ENCODE measurements at places on chromosomes 3 and 15.
A peak's percentile ranks its signal among the peaks of the same experiment; 100 is the strongest.

- no peak for DNase-seq
These were observed 12.1 kb downstream of the OSBPL10 start for GRCh38 chr3:31968927-31969418.

- DNase-seq: no peak
These were observed 435.3 kb downstream of the TUSC7 start for GRCh38 chr3:117144853-117145252.

DNA sequence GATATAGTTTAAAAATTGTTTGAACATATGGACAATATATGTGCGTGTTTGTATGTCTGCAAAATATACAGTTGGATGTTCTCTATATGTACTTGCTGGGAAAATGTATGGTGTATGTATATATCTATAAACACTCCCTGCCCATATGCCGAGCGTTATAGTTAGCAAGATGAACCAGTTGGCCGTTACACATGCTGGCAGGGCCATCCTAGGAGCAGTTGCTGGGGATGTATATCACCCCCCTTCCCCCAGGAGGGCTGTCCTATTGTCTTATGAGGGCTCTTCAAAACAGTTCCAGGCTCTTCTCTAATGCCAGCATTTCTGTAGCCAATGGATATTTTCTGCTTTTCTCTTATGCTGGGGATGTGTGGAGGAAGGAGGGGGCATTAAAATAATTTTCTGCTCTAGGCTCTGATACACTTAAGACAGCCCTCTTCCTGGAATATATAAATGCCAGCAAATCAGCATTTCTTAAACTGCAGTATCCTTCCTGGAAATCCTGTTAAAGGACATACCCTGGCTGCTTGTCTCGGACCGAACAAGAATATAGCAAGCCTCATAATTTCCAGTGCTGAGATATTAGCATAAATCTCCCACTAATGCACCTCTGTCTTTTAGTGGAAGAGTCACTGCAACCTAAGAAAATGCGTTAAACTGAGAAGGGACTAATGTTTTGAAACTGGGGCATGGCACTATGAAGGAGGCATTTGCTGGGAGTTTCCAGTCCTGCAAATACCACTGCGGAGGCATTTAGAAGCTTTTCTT lies 134.4 kb downstream of the MDFIC2 start:
- no peak for DNase-seq

DNA sequence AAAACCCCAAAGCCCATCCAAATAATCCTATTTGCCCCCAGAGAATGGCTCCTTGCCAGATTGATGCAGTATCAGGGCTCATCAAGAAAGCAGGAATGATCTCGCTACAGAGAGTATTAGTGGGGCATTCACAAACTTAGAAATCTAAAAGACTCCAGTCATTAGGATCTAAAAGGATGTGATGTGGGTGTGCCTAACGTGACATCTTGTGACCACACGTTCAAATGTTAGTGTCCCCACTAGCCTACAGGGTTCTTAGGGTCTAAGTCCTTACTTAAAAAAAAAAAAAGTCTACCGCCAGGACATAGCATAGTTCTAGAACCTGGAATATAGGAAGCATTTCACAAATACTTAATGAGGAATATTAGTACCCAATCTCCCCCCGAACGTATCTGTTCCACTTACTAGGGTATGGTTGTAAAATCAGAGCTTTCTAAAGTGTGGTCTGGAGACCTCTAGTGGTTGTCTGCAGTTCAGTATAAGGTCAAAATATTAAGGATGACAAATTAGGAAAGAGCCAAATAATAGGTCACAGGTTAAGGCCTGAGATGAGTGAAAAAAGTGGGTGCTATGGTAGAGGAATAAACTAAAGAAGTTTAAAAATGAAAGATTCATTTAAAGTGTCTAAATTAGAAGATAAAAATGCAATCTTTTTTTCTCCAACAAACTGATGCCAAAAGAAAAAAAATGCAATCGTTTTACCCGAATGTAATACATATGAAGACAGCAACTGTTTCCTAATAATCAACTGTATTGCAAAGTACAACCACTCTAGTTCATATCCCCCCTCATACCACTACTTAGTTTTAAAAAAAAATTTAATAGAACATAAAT lies 4.2 kb upstream of the CHRM5 start:
- peak; percentile 8 for DNase-seq

DNA sequence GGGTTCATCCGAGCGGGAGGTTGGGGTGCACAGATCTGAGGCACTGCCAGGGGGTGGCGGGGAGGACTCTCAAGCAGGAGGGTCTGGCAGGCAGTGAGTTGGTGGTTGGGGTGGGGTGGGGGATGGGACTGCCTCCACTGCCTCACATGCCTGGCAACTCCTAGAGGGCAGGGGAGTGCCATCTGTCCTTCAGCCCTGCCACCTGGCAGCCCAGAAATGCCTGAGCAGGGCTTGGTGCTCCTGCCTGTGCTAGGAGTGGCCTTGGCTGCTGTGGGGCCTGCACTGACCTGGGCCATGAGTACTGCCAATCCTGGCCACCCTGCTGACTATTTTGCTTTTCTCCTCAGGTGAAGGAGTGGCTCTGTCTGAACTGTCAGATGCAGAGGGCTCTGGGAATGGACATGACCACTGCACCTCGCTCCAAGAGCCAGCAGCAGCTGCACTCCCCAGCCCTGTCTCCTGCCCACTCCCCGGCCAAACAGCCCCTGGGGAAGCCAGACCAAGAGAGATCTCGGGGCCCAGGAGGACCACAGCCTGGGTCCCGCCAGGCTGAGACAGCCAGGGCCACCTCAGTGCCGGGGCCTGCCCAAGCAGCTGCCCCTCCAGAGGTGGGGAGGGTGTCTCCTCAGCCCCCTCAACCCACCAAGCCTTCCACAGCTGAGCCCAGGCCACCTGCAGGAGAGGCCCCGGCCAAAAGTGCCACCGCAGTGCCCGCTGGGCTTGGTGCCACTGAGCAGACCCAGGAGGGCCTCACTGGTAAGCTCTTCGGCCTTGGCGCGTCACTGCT lies 32.0 kb upstream of the APEH start:
- no peak for DNase-seq

GRCh38 chr3:193704431-193704830 lies 111.4 kb downstream of the OPA1 start:
- no peak for DNase-seq

GRCh38 chr15:90539789-90540188 lies 10.1 kb downstream of the CRTC3 start:
- DNase-seq: no peak

DNA sequence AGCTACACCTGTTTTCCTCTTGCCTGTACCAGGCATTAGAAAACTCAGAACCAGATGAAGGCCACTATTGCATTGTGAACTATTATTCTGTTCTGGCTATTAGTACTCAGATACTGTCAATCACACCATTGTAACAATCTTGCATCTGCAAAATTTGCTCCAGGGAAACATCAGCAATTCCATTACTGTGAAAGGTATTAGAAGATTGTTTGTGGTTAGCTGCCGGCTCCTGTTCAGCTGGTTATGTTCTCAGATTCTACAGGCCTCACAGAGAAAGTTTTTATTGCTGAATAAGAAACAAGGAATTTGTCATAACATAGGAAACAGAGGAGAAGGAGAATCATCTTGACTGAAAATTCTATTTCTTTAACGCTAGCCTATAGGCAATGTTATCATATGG lies 179.9 kb downstream of the PLOD2 start:
- no peak for DNase-seq

DNA sequence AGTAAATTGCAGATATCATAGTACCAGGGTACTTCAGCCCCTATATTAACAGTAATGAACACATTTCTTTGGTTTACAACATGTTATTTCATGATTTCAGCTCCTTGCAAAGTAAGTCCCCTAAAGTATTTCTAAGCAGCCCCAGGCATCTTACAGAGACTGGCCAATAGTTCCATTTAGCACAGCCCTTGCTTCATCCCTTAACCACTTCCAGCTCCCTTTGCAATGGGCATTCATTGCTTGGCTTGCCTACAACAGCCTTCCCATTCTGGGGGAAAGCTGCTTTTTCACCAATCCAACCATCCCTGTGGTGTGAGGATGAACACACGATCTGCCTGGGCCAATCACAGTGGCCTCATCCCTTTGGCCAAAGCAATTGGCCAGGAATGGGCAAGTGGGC lies 67.2 kb upstream of the XCR1 start:
- no peak for DNase-seq

DNA sequence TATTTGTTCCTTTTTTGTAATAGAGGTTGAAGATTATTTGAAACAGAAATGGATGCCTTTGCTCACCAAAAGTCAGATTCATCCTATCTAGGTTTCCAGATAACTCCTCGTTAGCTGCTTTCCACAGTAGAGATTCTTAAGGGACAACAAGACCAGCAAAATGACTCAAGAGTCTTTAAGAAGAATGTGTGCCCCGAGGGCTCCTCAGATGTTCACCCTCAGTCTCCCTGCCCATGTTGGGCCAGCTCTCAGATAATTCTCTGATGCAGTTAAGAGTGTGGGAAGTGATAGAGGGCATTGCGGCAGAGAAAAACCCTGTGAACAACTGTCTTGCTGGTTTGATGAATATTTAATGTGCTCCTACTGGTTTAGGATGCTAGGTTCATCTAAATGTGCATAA lies 251.1 kb downstream of the PTPRG start:
- no peak for DNase-seq

DNA sequence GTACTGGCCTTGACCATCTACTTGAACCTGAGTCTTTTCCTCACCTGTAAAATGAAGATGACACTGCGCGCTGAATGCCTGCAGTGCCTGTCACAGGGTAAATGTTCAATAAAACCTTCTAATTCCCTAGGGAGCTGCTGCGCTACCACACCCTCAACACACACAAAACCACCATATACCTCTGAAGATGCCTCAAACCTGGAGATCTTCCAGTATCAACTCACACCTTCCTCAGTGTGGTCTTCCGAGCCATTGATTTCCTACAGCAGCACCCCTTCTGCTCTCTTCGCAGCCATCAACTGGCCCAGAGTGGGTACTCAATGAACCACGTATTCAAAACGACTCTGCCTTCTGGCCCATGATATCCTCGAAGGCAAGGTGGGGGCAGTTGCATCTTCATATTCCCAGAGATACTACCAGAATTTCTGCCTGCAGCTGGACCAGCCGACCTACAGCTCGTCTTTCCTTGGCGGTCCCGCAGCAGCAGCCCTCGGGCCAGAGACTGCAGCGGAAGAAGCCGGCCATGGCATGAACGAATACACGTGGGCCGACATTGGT lies 695 bp downstream of the RPL32 start:
- DNase-seq: no peak

DNA sequence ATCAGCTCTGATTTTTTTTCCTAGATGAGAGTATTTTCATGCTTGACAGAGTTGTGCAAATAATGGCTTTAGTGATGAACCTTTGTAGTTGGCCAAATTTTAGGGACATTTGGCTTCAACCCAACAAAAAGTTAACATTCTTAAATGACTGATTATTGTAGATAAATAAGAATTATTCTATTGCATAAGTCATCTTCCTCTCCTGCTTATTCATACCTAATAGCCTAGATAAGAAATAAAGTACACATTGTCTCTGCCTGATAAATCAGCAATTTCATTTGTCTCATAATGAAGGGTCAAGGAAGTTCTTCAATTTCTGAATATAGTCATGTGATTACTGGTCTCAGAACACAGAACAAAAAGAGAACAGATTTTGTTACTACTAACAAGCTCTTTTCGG lies 428.9 kb upstream of the IL12A start:
- DNase-seq: no peak

DNA sequence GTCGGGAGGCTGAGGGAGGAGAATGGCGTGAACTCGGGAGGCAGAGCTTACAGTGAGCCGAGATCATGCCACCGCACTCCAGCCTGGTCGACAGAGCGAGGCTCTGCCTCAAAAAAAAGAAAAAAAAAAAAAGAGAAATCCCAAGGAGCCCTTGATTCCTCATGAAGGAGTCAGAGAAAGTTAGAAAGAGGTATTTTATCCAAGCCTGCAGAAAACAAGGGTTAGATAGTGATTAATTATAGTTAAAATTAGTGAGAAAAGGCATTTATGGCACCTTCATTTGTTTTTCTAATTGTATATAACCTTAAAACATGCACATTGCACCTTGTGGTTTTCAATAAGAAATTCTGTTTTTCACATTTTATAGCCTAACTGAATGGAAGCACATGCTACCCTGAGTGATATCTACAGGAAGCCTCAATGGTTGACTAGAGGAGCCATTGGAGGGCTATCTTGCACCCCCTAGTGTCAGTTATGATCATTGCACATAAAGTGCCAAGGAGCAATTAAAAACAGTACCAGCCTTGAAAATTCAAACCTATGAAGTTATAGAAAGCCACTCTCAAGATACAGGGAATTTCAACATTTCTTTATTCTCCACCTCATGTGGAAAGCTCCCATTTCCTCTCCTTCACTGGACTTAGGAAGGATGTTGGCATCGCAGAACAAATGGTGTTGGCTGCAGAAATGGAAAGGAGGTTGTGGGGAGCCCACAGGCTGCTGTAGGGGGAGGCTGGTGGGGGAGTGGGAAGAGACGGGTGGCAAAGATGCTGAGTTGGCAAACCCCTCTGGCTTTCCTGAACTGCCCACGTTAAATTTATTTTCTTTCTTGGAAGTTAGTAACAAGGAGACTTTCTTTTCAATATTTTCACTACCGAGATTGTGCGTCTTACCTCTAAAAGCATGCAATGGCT lies 48.5 kb downstream of the ITGA11 start:
- DNase-seq: no peak

DNA sequence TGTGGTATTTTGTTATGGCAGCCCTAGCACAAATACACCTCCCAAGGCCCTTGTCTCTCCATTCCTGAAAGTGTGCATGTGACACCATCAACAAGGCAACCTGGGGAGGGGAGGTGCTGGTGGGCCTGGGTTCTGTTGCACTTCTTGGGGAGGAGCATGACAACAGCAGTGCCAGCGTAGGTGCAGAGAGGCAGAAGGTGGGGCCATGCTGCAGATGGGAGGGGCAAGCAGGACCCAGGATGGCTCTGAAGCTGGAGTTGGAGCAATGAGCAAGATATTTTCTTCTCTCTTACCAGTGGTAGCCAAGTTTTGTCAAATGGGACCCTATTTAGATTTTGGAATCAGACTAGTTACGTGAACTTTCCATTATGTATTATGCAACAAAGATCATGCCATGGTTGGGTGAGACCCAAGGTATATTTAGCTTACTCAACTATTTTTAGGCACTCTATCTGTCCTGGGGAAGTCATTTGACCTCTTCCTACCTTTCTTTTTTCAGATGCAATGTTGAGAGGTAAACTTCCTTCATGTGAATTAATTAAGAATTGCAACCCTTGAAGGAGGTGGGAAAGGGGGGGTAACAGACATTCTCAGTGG lies 3.4 kb downstream of the FYCO1 start:
- no peak for DNase-seq

DNA sequence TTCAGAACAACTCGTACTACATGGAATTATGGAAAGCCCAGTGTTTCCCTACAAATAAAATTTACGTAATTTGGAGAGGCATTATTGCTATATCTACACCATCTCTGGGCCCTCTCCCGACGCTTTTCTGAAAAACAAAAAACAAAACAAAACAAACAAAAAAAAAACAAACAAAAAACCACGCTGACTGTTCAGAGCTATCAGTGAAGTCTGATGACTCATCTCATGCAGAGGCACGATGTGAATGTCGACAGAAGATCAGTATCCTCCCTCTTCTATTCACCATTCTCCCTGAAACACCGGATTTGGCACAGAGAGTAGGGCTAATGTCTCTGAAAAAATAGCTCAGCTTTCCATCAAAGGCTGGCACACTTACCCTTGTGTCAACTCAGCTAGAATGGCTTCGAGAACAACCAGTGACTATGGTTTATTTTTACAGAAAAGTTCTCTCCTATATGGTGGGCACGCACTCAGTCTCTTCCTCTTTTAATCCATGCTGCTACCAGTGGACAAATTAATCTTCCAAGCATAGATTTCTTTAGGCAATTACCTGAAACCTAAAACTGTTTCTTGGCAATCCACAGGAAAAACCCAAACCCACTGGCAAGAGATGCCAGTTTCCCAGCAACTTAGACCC lies 1.5 kb downstream of the CRBN start:
- DNase-seq: no peak

- no peak for DNase-seq
These were observed 34.4 kb upstream of the HCN4 start for GRCh38 chr15:73403171-73403570.
